ENCODE measurements at places on chromosomes 2 and 18. TPM values are rescaled to one million over a fixed set of nuclear protein-coding genes. Genes with fewer than 3 reads are reported as not detected.

The CABLES1 gene
- total RNA-seq, result 14.0 TPM

The TSPYL6 gene
- total RNA-seq, result not detected

The ITGAV gene
- 41.4 TPM for total RNA-seq

The CUL3 gene
- total RNA-seq, result 56.7 TPM

The MALL gene
- total RNA-seq, result 133 TPM

The SLC19A3 gene
- 3.1 TPM for total RNA-seq

The NHEJ1 gene
- total RNA-seq, result 18.3 TPM

The DLX1 gene
- 4.3 TPM for total RNA-seq

The REG3G gene
- not detected for total RNA-seq

The REG1B gene
- not detected for total RNA-seq

The DCDC2C gene
- 0.54 TPM for total RNA-seq

The ASB18 gene
- total RNA-seq, result not detected

The DNER gene
- 7.0 TPM for total RNA-seq

The PDE1A gene
- not detected for total RNA-seq

The KCNS3 gene
- total RNA-seq, result 1.1 TPM

The FBXO11 gene
- total RNA-seq, result 40.3 TPM

The CD8A gene
- total RNA-seq, result 0.34 TPM

The CACNB4 gene
- total RNA-seq, result 0.32 TPM

The SLC16A14 gene
- 1.4 TPM for total RNA-seq

The PLGLB2 gene
- total RNA-seq, result 0.16 TPM

The OTX1 gene
- 4.6 TPM for total RNA-seq

The HOXD8 gene
- total RNA-seq, result 5.4 TPM

The AGPS gene
- 49.7 TPM for total RNA-seq

The OR6B2 gene
- total RNA-seq, result not detected

The DSC2 gene
- total RNA-seq, result 1.3 TPM

The EVA1A gene
- total RNA-seq, result 18.2 TPM

The TMEM247 gene
- not detected for total RNA-seq

The MARCHF4 gene
- 64.6 TPM for total RNA-seq

The OSBPL1A gene
- 11.7 TPM for total RNA-seq

The PSMA8 gene
- not detected for total RNA-seq

The C2orf49 gene
- total RNA-seq, result 14.2 TPM

The CNDP1 gene
- total RNA-seq, result not detected

The GAL3ST2 gene
- total RNA-seq, result 0.36 TPM

The DSG1 gene
- not detected for total RNA-seq

The MDH1B gene
- 1.2 TPM for total RNA-seq

The IGFBP5 gene
- 0.14 TPM for total RNA-seq

The RAB6D gene
- total RNA-seq, result not detected

The C2orf76 gene
- total RNA-seq, result 11.2 TPM

The GLI2 gene
- total RNA-seq, result 26.5 TPM

The LOXHD1 gene
- not detected for total RNA-seq

The ANKRD62 gene
- not detected for total RNA-seq

The PLEK gene
- not detected for total RNA-seq

The GALNT5 gene
- total RNA-seq, result 2.1 TPM

The PCARE gene
- not detected for total RNA-seq

The METTL8 gene
- 26.7 TPM for total RNA-seq

The GPR17 gene
- total RNA-seq, result not detected

The CIB4 gene
- total RNA-seq, result 0.28 TPM

The RAB6C gene
- total RNA-seq, result not detected

The LHCGR gene
- not detected for total RNA-seq

The POTEJ gene
- total RNA-seq, result not detected

The GRP gene
- total RNA-seq, result not detected

The ALPG gene
- 0.22 TPM for total RNA-seq

The CAPN14 gene
- not detected for total RNA-seq

The MBD5 gene
- total RNA-seq, result 3.5 TPM

The SLC9A4 gene
- total RNA-seq, result not detected

The KLF7 gene
- total RNA-seq, result 21.4 TPM

The CCL20 gene
- 4.3 TPM for total RNA-seq

The SLC9A2 gene
- 3.1 TPM for total RNA-seq

The MAB21L4 gene
- not detected for total RNA-seq

Measured in A549 treated with RU486 at 1 μM for 4 hours (cell line).